ENCODE measurements at places on chromosomes 3 and 15. TPM values are rescaled to one million over a fixed set of nuclear protein-coding genes. Genes with fewer than 3 reads are reported as not detected.

DNA sequence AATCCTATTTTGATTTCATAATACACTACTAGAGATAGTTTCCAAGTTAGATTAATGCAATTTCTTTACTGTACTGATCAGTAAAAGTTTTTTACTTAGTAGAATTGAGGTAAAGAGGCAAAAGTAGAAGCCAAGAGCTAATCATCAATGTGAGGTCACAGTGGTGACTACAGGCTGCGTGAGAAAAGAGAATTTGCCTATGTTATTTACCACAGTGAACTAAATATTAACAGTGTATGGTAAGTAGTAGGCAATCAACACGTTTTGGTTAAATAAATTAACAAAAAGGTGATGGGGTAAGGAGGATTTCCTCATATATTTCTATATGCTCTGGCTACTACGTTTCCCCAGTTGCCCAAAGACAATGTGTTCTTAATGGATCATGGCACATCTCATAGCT, 202.2 kb upstream of the CMC1 start:
- DNase-seq: no peak

GRCh38 chr3:67460841-67461510, 193.4 kb downstream of the SUCLG2 start:
- no peak for DNase-seq

The SNTN gene
- not detected for total RNA-seq

DNA sequence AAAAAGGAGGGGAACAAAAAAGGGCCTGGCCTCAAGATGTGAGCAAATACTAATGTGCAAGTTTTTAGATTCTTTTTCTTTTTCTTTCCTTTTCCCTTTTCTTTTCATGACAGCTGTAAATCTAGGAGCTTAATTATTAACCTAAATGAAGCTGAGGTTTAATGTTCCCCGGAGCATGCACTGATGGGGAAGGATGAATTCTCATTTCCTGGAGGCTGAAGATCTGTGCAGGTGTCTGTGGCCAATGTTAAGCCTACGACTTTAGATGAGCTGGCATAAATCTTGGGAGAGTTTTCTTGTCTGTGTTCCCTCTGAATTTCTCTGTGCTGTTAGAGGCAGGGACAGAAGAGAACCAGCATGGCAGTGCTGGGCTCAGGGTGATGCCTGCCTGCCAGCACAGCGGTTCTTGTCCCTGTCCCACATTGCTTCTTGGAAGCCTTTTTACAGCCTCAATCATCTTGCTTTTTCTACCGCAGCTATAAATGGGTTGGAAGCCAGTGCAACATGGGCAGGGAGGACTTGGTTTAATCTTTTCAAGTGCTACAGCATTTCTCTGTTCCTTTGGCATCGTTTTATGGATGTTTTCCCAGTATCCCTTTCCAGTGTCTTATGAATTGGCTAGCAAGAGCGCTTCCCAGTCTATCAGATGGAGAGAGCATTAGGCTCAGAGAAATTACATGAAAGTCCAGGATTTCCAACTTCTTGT, 119.1 kb downstream of the ATG7 start:
- no peak for DNase-seq

DNA sequence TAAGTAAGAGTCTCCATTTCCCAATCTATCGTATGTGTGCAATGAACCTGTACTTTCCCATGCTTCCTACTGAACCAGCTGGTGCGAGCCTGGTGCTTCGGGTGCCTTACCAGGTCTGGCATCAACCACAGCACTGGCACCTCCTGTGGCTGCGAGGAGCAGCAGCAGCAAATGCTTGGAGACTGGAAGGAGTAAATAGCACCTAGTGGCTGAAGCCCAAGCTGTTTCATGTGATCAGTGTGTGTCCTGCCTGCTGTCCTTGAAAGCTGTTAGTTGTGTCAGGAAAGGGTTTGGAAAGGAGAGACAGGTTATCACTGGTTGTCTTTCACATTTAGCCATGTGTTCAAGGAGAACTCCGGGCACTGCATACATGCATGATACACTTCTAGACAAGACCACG, 31.8 kb downstream of the PCOLCE2 start:
- DNase-seq: no peak

The PIK3CA gene
- total RNA-seq: 16.7 TPM
